ENCODE measurements at places on chromosomes 5 and 9.

GRCh38 chr9:35903049-35903448, 3.0 kb upstream of the HRCT1 start:
- peak; percentile 22 for DNase-seq

DNA sequence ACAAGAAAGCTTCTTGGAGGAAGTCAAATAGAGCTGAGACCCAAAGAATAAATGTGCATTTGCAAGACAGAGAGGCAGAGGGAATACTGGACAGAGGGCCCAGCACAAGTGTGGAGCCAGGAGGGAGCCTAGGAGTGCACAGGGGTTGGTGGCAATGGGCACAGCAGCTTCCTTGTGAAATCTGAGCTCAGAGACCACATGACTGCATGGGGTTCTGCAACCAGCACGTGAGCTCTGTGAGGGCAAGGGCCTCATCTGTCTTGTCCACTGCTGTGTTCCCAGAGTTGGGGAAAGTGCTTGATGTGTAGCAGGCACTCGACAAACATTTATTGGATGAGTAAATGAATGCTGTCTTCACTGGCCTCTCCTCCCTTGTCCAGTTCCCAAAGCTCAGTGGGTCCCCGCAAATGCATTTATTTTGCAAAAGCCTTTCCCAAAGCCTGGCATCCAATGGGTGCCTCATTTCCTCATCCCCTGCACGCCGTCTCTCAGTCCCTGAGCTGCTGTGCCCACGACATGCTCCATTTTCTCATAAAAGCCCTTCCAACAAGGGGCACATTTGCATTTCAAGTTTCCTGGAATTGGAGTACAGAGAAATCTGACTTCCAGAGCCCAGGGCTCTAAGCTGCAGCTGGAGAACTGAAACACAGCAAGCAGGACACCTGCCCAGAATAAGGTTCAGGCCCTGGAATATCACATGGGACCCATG, 58.5 kb downstream of the KCNIP1 start:
- no peak for DNase-seq

DNA sequence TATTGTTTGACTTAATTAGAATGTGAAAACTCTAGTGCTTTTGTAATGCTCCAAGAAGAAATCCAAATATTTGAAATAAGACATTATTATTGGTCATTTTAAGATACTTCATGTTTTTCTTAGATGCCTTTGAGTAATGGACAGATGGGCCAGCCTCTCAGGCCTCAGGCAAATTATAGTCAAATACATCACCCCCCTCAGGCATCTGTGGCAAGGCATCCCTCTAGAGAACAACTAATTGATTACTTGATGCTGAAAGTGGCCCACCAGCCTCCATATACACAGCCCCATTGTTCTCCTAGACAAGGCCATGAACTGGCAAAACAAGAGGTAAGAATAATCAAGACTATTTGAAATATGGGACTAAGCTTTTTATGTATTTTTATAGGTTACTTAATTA, 69.2 kb upstream of the SREK1 start:
- no peak for DNase-seq

- DNase-seq: no peak
Observed at GRCh38 chr5:175752826-175753535, 95.1 kb downstream of the HRH2 start.

DNA sequence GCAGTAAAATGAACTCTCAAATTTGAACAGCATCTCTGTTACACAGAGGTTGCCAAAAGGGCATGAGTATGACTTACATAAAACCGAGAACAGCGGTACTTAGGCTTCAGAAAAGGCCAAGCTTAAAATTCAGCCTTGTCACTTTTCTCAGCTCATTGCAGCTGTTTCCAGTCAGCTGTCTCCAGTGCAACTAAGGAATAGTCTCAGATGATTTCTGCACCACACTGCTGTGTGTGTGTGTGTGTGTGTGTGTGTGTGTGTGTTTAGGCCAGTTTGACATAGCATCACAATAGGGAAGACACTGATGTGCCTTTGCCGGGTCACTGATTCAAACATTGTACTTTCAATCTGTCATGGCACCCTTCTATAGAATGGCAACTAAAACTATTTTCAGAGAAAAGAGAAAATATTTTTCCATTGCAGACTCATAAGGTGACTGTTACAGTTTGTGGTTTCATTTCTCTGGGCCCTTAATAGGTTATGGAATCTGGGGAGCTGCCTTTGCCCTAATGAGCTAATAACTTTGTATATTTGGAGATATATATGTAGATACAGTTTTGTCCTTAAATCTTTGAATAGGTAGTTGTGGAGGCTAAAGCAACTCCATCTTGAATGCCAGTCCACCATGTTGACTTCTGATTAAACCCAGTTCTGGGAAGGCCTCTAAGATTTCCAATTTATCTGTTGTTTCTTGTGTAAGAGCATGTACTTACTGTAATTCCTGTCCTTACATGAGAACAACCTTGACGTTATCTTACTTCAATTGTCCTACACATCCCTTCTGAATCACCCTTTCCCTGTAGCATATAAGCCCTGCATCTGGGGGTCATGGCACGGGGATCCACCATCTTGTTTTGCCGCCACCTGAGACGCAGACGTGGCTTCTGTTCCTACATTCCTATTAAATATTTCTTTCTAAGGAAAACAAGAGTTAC, 4.5 kb downstream of the LSM11 start:
- DNase-seq: no peak

Measured in T-cell (primary cell).